Kidney epithelial cell (primary cell): ENCODE measurements at places on chromosomes 16 and 17.

DNA sequence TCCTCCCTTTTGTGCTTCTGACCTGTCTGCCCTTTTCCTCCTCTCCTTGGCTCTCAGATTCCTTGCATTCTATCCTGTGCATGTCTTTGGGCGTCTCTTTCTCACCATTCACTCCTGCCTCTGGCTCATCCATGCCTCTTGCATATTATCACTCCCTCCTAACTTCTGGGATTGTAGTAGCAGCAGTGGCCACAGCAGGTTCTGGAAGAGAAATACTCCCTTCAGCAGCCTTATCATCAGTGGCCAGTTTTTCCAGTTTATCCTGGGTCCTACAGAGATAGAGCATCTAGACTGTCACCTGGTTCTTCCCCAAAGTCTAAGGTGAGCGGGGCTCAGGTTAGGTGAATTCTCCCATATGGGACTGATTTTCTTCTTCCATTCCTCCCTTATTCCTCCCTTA, 354.0 kb upstream of the CCL2 start:
- no peak for DNase-seq

DNA sequence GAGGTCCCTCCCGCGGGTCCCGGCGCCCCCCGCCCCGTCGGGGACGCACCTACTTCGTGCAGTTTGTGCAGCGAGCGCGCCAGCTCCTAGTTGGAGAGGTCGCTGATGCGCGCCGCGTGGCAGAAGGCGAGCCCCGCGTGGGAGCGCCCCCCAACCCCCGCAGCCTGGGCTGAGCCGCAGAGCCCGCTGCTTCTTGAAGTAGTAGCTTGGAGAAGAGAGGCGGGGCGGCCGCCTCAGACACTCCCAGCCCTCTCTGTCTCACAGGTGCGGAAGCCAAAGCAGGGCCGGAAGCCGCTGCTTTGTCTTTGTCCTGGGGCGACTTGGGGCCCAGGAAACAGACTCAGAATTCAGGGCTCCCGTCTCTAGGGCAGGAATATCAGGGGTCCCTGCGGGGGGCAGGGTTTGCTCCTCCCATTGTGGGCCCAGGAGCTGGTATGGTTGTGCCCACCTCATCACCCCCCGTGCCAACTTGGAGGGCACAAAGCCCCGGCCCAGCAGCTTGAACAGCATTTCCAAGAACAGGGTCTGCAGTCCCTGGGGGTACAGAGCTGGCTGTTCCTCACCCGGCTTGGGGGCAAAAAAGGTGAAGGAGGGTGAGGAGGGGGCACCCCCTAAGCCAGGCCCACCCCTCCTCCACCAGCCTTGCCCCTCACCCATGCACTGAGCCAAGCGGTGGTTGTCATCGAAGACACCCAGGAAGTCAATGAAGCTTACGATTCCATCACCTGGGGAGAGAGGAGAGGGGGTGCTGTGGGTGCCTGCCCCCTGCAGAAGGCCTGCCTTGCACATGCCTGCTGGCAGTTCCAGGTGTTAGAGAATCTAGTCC, 13.5 kb downstream of the SPATA32 start:
- no peak for DNase-seq

DNA sequence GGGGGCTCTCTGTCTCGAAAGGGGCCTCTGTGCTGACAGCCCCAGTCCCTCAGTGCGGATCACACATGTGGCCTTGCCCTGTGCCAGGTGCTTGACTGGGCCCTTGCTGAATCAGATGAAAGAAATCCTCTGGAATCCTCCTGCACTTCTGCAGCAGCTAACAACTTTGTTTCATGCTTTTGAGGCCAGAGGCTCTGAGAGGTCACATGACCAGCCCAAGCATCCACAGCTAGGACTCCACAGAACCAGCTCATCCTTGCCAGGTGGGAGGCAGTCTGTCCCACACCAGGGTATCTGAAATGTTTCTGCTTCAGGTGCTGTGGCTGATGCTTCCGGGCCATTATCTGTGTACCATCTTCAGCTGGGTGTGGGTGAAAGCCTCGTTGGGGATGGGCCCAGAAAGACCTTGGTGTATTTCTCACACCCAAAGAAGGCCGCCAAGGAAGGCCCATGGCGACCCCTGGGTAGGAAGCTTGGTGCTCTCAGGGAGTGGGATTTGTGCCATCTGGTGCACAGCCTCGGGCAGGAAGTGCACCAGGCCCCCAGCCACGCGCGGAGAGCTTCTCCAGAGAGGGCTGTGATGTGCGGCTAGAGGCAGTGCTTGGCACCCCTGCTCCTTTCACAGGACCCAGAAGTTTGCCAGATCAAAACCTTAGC, 143.8 kb downstream of the CLEC16A start:
- no peak for DNase-seq

GRCh38 chr17:13843862-13844635, 225.3 kb upstream of the COX10 start:
- no peak for DNase-seq

- no peak for DNase-seq
Measured at GRCh38 chr17:80418589-80418988, 3.6 kb downstream of the ENDOV start.

- no peak for DNase-seq
Measured at GRCh38 chr16:26930786-26931581, 135.7 kb upstream of the C16orf82 start.

DNA sequence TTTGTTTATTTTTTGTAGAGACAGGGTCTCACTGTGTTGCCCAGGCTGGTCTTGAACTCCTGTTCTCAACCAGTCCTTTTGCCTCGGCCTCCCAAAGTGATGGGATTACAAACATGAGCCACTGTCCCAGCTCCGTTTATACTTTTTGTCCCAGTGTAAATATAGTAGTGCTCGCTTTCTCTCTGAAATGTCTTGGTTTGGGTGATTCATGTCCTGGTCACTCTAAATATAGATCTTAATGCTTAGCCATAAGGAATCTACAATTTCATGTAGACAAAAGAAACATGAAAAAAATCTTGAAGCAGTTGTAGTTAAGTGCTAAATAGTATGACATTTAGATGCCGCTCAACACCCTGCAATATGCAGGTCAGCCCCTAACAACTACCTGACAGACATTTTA, 126.9 kb downstream of the KATNIP start:
- no peak for DNase-seq

DNA sequence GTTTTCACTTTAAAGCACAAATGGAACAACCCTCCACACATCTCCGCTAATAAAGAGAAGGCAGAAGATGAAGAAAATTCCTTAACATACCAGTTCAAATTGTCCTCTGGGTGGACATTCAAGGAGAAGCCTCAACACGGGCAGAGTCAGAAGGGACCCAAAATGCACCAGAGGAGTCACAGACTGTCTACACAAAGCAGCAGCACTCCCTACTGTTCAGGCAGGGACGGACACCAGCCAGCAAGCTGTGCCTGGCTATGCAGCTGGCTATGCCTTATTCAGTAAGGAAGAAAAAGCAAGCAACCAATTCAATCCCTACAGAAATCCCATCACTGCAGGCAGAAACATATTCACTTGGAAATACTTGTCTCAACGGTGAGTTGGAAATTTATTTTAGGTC, 8.1 kb downstream of the DNAJC7 start:
- no peak for DNase-seq

- no peak for DNase-seq
Measured at GRCh38 chr17:78147315-78147998, 1.3 kb downstream of the C17orf99 start.

GRCh38 chr16:10990378-10990777, 46.0 kb downstream of the CLEC16A start:
- DNase-seq: no peak

DNA sequence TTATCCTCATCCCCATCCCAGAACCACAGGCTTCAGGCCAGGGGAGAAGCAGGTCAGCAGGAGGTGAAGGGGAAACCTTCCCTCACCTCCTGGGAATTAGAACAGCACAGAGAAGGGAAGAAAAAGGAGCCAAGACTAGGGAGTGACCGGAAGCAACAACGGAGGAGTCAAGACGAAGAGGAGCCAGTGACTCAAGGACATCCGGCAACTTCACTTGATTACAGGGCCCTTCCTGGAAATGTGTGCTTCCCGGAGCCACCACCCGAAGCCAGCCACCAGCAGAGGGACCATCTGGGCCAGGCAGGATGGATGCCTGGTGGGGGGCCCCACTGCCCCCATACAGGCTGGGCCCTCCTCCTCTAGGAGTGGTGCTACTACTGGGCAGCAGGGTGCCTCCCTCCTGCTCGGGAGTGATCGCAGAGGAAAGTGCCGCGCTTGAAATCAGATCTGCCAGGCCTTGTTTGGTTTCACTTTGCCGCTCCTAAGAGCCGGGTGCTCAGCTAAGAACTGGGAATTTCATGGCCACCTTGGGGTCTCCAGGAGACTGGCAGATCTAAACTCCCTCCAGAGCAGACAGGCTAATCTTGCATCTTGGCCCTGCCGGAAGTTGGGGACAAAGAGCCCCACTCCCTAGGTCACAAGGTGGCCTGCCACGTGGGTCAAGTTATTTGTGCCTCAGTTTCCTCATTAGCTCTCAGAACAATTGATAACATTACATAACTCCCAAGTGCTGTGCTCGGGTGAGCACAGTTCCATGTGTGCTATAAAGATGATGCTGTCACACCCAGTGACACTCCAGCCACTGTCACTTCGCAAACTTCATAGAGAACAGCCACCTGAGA, 6.6 kb downstream of the CDC42EP4 start:
- DNase-seq: peak; percentile 31

DNA sequence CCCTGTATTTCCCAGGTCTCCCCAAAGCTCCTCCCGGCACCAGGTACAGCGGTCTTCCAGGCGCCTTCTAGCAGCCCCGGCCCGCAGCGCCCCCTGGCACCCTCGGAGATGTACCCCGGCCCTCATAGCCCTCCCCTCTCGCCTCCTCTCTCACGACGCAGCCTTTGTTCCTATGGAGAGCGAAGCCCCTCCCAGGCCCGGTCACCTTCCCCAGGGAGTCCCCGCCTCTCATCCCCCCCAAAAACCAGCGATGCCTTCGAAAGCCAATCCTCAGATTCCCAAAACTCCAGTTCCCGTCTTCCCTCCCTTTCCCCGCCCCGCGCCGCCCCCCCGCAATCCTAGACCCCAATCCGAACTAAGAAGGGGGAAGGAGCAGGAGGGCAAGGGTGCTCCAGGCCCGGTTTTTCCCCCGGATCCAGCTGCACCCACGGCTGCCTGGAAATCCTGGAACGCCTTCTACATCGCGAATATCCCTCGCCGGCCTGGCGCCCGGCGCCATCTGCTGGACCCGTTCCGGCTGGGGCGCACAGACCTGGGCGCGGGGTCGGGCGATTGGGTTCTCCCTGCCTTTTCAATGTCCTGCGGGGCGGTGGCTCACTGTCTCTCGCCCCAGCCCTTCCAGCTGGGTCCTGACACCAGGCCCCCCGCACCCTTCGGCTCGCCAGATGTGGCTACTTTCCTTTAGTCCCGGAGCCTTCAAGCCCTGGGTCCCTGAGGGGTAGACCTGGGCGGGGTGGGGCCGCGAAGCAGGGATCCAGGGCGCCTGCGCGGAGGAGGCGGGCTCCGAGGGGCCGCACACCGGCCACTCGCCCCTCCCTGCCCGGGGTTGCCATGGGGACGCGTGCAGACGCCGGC, at the start of gene DNAH2:
TSS of gene DNAH2 (plus strand) at position 844 of the 855 bp plus-strand sequence. CDS start 1,991 bp downstream, outside the sequence.
- peak; percentile 50 for DNase-seq

DNA sequence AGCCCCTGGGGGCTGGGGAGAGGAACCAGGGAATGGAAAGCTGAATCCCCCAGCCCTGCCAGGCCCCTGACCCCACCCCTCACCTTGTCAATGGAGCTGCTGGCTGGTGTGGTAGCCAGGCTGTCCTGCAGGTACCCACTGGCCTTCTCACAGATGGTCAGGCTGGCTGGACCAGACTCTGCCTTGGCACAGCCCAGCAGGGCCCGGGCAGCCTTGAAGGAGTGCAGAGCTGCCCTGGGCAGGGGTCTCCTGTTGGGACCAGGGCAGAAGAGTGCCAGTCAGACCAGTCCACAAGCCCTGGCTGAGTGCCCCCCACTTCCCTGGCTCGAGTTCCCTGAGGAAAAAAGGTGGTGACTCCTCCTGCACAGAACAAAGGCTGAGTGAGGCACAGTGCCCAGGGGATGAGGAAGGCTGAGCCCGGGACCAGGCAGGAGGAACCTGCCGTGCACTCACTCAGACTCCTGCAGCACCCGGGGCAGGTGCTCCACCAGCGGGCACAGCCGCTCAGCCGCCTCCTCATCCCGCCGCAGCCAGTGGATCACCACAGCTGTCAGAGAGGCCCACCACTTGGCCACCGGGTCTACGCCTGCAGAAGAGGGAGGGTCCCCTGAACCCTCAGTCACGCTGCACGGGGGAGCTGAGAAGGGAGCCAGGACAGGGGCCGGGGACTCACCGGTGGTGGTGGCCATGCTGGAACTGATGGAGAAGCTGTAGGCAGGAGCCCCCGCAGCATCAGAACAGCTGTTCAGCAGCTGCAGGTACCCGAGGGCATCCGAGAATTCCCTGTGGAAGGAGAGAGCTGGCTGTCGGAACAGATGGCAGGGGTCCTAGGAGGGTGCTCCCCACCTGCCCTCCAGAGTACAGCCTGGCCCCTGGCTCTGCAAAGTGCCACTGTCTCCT, 22.4 kb downstream of the SREBF1 start:
- no peak for DNase-seq
